ENCODE measurements at places on chromosomes 12 and 14.

- DNase-seq: no peak
Observed at GRCh38 chr14:77258566-77258965, 12.4 kb downstream of the NGB start.

DNA sequence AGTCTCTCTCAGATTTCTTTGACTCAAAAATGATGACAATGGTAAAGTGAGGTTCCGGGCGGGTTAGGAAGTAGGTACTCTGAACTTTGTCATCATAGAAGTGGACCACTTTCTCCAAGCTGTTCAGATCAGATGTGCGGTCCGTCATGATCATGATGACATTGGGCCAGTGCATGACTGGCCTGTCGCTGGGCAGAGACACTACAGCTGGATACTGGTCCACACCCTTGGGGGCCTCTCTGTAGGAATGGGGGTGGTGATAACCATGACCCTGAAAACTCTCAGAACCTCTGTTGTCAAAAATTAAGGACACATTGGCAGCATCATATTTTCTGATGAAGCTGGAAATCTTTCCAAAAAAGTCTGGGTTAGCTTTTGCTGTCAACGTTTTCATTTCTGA lies 28.2 kb downstream of the KICS2 start:
- DNase-seq: no peak

DNA sequence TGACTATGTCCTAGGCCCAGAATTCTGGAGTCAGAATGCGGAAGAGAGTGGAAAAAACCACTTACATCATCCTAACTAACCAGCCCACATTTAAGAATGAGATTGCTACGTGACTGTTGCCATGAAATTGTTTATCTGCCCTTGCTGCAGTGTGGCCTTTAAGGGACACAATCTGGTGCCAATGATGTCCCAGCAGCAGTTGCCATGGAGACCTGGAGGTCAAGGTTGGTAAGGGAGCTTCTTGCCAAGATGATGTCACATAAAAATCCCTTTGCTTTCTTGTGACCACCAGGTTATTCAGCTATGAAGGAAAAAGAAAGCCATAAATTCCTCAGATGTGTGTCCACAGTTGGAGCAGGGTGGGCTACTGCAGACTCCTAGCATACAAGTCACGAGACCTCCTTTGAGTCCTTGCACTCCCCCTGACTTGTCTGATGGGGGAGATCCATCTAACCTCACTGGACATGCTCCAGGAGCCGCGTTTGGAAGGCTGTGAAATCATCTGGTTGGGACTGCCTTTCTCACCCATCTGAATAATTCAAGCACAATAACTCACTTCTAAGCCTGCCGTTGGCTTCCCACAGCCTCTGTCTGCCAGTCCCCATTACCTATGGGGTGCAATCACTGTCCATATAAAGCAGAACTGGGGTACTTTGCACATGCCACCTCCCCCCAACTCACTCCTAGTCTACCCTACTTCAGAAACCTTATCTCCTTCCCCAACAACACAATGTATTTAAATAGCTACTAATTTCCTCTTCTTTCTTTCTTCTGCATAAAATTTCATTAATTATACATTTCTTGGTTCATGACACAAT lies 165.6 kb downstream of the ZFP36L1 start:
- DNase-seq: no peak

GRCh38 chr14:58584383-58584782 lies 53.4 kb upstream of the DACT1 start:
- no peak for DNase-seq

- DNase-seq: no peak
Observed at GRCh38 chr12:46560874-46561273, 188.3 kb upstream of the SLC38A2 start.

DNA sequence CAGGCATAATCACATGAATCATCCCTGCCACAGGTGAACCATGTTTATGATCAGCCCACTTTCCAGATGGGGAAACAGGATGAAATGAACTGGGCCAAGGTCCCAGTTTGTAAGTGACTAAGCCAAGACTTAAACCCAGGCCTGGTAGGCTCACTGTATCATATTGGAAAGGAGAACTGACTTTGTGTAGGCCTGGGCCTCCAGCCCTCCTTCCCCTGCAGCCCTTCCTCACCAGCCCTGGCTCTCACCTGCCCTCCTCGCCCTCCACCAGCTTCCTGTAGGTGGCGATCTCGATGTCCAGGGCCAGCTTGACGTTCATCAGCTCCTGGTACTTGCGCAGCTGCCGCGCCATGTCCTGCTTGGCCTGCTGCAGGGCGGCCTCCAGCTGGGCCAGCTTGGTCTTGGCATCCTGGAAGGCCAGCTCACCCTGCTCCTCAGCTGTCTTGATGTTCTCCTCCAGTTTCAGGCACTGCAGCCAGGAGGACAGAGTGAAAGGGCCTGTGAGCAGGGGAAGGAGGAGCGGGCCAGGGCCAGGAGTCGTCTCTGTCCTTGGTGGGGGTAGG lies 19.8 kb downstream of the KRT80 start:
- DNase-seq: no peak

GRCh38 chr14:73253323-73253610 lies 16.0 kb downstream of the PAPLN start:
- no peak for DNase-seq

DNA sequence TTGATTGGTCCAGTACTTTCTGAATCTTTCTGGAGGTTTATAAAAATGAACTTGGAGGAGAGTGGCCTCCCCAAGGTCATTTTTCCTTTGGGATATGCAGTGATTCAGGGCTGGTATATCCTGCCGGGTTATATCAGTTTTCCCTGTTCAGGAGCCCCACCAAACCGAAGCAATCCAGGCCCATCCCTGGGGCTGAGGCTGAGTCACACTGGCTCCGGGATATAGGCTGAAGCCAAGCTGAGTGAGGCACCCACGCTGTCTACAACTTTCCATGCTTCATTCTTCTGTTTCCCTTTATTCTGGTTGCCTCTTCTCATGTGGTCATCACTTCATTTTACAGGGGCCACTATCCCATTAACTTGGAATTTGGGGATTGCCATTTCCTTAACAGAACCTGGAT lies 3.4 kb downstream of the SSPN start:
- no peak for DNase-seq

DNA sequence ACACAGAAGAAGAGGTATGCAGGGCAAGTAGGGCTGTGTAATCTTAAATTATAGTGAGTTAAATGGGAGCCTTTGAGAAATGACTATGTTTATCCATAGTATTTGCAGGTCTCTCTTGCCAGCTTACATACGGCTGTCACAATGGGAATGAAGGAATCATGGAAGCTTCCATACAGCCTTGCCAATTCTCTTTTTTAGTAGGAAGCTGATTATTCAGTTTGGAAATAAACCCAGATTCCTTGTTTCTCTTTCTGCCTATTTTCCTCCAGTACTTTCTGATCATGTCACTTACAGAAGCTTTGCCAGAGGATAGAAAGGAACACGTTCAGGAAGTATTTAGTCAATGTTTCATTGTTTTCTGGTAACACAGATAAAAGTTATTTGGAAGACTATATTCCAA lies 217.4 kb upstream of the DIO2 start:
- DNase-seq: no peak

DNA sequence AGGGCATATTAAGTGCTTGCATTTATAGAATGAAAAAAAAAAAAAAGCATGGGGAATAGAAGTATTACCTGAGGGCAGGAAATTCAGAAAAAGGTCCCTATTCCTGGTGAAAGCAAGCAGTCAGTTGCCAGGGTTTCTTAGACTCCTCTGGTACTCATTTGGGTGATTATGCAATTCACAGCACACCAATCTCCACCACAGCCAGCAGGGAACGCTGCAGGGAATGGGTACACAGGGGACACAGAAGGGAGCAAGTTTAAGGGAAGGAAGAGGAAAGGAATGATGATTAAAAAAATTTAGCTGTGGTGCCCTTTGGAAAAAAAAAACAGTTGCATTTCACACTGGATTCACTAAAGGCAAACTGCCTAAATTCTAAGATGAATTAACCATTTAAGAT lies 14.2 kb downstream of the BLTP3B start:
- DNase-seq: no peak

DNA sequence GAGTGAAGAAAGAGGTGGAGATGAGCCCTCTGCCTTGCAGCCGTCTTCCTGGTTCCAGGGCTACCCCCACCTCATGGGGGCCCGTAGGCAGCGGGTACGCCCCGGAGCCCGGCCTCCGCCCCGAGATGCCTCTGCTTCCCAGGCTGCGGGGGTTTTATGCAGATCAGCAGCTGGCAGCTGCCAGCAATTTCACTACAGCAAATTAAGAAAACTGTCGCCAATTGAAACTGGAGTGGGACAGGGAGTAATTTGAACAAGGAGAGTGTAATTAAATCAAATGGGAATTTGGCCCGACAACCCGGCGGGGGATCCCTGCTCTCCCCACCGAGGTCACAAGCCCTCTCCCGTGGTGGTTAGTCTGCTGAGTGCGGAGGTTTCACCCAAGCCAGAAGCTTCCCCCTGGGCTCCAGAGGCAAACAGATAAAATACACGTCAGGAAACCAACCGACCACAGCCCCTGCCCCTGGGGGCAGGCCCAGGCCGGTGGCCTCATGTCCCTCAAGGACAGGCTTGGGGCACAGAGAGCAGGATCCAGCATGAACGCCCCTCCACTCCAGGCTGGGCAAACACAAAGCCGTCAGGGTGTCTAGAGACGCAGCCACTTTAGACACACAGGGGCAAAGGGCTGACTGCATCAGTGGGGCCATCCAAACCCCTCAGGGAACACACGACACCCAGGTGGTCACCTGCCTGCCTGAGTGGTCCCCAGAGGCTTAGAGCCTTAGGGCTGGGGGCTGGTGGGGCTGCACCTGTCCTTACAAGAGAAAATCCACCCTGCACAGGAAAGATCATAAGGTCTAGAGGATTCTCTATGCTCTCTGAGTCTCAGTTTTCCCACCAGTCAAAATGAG lies 53.8 kb downstream of the TESC start:
- DNase-seq: no peak

- DNase-seq: no peak
Observed at GRCh38 chr14:105018414-105018813, 2.5 kb downstream of the CDCA4 start.

DNA sequence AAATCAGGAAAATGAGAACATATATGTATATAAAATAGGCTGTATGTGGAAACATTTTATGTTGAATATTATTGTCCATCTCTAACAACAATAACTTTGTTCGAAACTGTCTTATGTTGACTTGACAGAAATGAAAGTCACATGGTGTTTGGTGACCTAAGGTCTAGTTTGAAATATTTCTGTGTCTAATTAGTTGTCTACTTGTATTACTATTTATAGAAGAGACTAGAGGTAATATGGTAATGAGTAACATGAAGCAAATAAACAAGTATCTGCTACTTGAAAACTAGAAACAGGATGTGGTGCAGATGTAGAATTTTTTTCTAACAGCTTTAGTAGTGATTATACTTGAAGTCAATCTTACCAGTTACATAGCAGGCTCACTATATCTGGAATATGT lies 3.9 kb downstream of the GPHN start:
- no peak for DNase-seq

- no peak for DNase-seq
Observed at GRCh38 chr14:85016496-85016895, 513.4 kb upstream of the FLRT2 start.

GRCh38 chr14:92663049-92663448 lies 85.4 kb downstream of the LGMN start:
- no peak for DNase-seq

DNA sequence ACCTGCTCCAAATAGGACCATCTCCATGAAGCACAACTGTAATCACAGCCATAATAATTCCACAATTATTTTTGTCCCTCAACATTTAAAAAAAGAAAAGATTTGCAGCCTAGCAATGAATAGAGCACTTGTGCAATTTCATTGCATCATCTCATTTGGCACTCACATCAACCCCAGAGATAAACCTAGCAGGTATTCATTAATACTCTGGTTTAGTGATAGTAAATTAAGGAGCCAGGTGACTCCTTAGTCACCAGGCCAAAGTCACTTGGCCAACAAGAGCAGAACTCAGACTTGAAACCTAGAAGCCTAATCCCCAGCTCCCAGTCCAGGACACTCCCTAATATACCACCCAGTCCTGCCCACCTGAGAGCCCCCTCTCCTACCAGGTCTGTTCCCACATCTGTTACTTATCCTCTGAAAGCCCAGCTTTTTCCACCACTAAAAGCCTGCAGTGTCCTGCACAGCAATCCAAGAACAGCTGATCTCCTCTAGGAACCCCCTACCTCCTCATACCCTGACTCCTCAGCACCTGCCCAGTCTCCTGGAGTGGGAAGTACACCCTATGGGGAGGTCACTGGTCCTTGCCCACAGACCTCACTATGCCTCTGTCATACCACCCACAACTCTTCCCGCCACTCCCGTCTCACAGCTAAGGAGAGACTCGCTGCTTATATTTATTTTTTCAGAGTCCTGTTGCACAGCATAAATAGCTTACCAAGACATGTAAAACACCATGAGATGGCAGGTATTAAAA lies 22.1 kb downstream of the OR10P1 start:
- no peak for DNase-seq

DNA sequence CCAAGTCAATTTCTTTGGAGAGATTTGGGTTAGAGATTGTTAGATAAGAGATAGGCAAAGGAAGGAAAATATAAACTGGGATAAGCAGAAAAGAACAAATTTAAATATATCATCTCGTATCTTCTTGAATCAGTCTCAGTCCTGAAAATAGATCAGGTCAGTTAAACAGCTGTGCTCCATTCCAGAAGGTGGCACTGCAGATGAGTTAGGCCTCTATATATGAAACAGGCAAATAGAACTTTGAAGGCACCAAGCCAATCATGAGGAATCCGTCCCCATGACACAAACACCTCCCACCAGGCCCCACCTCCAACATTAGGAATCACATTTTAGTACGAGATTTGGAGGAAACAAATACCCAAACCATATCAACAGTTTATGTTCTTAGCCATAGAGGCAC lies 605.5 kb upstream of the USP15 start:
- DNase-seq: no peak

DNA sequence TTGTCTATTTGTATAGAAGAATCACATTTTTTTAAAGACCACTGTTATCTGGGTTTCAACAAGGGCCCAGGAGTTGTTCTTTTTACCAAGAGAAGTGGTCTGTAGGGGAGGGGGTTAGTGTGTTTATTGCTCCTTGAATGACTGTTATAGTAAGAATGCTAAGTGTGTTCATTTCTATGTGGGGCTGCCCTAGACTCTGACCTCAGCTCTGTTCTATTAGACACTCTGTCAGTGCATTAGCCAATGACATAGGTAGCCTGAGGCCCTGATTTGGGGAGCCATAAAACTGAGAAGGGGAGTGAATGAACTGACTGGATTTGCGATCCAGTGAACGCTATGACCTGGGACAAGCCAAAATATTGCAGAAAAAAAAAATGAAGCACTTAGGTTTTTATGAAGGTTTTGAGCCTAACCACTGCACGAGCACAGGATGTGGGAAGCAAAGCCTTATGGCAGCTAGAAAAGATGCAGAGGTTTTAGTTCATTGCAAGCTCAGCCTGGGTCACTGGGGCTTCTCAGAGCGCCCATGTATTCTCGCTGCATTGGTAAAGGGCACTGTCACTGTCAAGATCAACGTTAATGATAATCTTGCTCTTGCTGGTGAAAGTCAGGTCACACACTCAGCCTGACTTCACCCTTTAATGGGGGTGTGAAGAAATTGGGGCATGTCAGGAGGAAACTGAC lies 63.8 kb downstream of the PRKCH start:
- no peak for DNase-seq

DNA sequence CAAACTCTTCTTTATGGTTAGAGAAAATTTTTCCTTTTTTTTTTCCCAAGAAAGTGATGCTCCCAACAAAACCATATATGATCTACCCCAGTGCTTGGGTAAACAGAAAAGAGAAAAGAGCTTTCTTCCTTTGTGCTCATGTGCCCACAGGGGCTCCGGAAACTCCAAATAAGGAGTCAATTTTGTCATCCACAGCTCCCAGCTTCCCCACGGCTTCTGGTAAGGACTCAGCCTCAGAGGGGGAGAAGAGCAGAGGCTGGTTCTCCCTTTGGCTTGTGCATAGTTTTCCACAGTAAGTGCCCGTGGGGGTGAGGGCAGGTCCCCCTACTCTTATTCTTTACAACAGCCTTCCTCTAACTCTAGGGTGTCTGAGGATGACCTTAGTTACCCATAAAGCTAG lies 13.3 kb upstream of the RGS6 start:
- DNase-seq: no peak
